ENCODE measurements at places on chromosomes 16 and 17.
A peak's percentile ranks its signal among the peaks of the same experiment; 100 is the strongest.

GRCh38 chr16:23974223-23974622, 138.4 kb downstream of the PRKCB start:
- no peak for DNase-seq

- DNase-seq, result no peak
Observed at GRCh38 chr16:27123795-27124409, 57.2 kb downstream of the C16orf82 start.

GRCh38 chr16:72372087-72373045, 200.4 kb upstream of the PMFBP1 start:
- DNase-seq, result peak; percentile 23

- DNase-seq, result no peak
Observed at GRCh38 chr17:73359352-73359751, 47.6 kb upstream of the CDC42EP4 start.

GRCh38 chr16:46746821-46747776, 1.0 kb downstream of the MYLK3 start:
- no peak for DNase-seq

DNA sequence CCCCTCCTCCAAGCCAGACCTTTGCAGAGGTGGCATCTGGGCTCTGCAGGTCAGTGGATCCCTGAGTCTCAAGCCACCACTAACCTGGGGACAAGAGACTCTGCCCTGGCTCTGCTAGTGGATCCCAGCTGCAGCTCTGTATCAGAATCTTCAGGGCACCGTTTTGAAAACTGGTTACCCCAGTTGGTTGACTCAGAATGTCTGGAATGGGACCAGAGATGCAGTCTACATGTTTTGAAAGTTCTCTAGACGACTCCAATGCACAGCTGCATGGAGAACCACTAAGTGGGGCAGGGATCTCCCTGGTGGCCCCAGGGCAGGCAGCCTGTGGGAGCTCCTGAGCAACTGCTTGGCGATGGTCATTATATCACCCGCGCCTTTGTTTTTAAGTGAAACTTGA, 34.1 kb upstream of the ADORA2B start:
- DNase-seq, result no peak
